CD4-positive, alpha-beta T cell treated with Interleukin-12 subunit alpha and Interleukin-12 subunit beta, for 1 hour (primary cell): ENCODE measurements at places on chromosomes 12 and 14.

GRCh38 chr14:75373133-75373532 is 54.7 kb upstream of the JDP2 start:
- DNase-seq = no peak

- no peak for DNase-seq
These were observed 14.4 kb upstream of the FIGNL2 start for GRCh38 chr12:51862947-51863346.

DNA sequence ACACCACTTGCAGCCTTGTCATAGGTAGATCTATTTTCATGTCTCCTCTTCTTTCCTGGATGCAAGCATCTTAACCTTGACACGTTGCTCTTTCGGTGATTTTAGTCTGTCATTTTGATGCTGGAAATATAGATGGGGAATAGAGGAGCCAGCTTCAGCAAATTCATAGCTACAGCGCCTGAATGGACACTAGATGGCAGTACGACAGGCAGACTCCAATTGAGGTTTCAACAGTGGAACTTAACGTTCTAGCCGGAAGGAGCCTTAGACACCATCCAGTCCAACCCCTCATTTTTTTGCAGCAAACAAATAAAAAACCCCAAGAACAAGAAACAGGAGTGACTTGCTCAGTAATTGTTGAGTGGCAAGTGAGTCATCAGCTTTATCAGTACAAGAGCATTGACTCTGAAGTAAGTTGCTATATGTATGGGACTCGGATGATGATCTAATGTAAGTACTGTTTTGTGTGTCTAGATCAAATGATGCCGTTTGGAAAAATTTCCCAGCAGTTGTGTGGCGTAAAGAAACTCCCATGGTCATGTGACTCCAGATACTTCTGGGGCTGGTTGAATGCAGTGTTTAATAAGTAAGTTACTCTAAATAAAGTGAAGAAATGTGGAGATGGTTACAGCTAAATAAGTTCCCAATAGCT is 9.0 kb downstream of the DMAC2L start:
- DNase-seq = peak; percentile 85

- peak; percentile 36 for DNase-seq
These were observed 159.4 kb upstream of the TMTC2 start for GRCh38 chr12:82527165-82527780.

GRCh38 chr12:91215940-91216454 is 33.4 kb upstream of the DCN start:
- no peak for DNase-seq

DNA sequence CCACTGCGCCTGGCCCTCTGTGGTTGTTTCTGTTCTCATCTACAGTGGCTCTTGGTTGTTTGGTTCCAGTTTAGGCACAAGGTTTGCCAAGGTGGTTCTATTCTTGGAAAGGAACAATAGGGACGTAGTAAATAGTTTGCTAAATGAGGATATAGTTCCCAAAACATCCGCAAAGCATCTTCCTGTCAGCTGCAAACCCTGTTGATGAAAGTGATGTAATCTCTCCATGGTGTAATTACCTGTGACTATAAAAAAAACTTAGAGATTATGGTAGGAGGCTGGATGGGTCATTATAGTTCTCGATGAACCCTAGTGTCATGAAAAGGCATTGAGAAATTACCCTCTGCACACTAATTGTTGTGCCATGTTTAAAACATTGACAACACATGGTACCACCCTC is 52.9 kb downstream of the SUSD6 start:
- DNase-seq = no peak

DNA sequence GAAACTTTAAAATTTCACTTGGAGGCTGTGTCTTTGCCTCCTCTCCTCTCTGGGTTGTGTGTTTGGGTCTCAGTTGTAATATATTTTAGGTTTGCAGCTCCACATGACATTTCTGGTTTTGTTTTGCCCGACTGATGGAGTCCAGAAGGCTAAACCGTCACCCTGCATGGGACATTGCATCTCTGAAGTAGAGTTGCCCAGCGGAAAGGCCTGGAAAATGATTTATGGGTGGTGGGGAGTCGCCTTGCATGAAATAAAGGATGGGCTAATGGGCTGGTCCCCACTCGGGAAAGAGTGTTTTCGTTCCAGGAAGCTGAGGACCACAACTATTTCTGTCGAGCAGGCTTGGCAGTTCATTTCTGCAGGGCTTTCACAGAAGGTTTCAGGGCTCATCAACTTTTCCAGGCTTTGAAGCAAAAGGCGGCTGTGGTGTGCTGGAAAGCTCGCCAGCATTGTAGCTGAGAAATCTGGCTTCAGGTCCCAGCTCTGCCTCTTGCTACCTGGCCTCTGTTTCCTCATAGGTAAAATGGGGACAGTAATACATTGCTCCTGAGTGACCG is 74.8 kb upstream of the GSC start:
- DNase-seq = no peak

DNA sequence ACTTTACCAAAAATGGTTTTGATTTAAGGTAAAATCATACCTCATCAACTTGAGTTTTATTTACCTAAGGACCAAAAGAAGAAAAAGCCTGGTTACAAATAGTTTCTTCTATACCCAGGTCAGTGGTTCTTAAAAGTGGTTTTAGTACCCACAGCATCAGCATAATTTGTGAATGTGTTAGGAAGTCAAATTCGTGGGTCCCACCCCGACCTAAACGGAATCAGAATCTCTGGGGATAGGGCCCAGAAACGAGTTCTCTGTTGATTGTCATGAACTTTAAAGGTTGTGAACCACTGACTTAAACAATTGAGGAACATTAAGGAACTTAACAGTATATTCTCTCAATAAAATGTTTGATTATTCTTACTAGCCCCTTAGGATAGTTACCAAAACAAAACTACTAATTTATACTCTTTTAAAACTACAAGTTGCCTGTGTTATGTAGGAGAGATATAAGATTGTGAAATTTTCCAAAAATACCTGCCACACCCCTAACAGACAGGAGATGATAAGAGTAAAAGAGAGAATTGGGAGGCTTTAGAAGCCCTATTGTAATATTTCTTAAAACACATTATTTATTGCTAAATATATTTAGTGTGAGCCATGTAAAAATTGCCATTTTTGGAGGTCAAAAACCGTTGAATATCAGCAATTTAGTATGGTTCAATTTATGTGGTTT is 669 bp upstream of the SLC25A21 start:
- no peak for DNase-seq

DNA sequence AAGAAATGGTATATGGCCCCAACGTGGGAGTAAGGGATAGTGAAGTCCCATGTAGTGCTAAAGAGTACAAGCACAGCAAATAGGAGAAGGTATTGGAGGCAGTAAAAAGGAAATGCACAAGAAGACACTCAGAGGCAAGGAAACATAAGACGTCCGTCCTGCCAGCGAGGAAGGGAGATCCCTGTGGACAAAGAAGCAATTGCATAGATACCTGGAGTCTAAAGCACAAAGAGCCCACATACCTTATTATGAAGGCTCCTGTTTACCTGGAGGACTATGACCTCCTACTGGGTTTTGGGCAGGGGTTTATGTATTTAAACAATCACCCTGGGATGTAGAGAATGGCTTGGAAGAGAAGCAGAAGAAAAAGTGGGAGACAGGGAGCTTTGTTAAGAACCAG is 341.2 kb upstream of the DCN start:
- no peak for DNase-seq

GRCh38 chr12:53145383-53146260 is 34.9 kb upstream of the ZNF740 start:
- no peak for DNase-seq

DNA sequence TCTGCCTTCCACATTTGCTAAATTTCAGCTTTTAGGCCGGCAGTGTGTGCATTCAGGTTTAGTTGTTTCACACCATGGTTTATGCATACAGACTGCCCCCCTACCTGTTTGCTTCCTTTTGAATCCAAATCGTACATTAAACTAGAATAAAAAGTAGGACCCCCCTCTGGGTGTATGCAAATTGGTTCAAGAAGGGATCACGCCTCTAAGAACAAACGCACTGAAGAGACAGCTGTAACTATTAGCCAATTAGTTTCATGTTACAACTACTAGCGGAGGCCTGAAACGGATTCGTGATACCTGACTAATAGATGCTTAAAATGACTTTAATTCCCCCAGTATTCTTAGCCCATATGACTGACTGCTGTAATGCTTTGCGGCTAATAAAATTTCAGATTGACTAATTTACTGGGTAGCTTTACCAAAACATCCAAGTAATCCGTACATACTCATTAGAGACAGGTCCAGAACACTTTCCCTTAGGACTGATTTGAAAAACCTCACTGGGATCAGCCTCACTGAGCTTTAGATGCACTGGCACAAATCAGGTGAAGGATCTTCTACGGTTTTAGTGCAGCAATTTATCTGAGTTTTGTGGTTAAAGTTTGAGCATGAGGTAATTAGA is 411.8 kb downstream of the NPAS3 start:
- DNase-seq = no peak

GRCh38 chr14:100706860-100707259 is 19.8 kb upstream of the DLK1 start:
- DNase-seq = no peak

GRCh38 chr14:105622329-105622955 is 96.1 kb downstream of the TMEM121 start:
- DNase-seq = no peak

- DNase-seq = no peak
These were observed 26.4 kb downstream of the DDHD1 start for GRCh38 chr14:53126731-53127130.

DNA sequence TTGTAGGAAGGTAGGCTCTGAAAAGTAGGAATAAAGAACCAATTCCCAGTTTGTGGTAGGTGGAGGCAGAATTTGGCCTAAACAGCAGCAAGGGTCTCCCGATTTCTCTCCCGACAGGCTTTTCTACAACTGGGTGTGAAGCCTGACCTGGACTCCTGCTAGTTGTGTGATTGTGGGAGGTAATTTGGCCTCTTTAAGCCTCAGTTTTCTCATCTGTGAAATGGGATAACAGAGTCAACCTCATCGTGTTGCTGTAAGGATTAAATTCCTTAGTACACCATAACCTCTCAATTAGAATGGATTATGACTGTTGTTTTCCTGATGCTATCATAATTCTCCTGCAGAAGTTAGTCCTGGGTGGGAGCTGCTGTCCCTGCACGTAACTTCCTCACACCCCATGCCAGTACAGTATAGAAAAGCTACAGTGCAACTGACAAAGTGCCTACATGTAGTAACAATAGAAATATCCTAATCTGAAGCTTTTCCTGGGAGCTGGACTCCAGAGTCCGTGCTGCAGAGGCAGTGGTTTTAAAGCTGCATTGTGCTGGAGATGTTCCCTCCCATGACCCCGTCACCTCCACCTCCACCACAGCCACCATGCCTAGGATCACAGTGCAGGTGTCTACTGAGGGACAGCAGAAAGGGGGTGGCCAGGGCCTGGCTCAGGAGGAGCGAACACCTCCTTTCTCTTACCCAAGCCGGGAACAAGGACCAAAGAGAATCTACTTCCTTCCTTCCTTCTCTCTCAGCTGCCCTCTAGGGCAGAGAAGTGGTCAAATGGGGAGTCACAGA is 76.5 kb downstream of the FBXL14 start:
- no peak for DNase-seq

- no peak for DNase-seq
These were observed 12.9 kb upstream of the FAM181A start for GRCh38 chr14:93914278-93914677.

- no peak for DNase-seq
These were observed 415.4 kb upstream of the PRICKLE1 start for GRCh38 chr12:43004908-43005307.

- peak; percentile 39 for DNase-seq
These were observed 47.3 kb downstream of the ELK3 start for GRCh38 chr12:96241431-96241830.

- no peak for DNase-seq
These were observed 12.6 kb downstream of the CFL2 start for GRCh38 chr14:34701808-34702207.

DNA sequence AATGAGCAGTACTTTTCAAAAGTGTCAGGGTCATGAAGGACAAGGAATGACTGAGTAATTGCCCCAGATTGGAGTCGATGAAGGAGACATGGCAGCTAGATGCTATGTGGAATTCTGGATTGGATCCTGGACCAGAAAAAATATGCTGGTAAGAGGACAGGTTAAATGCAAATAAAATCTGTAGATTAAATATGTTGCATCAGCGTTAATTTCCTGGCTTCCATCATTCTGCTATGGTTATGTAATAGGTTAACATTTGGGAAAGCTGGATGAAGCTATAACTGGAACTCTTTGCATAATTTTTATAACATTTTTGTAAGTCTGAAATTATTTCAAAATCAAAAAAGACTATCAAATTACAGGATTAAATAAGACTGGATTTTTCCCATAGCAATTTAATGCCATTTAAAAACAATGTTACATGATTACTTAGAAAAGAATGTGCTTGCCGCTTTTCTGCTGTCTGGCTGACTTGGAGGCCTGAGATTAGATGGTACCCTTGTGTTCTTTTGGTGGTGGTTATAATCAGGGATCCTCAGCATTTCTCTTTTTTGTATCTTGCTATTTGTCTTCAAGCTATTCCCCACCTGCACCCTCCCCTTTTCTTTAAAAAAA is 65.1 kb downstream of the FBXW8 start:
- DNase-seq = no peak

- no peak for DNase-seq
These were observed 14.0 kb upstream of the NID2 start for GRCh38 chr14:52082903-52083302.

- DNase-seq = no peak
These were observed 32.3 kb downstream of the TSPAN8 start for GRCh38 chr12:71125515-71125914.

DNA sequence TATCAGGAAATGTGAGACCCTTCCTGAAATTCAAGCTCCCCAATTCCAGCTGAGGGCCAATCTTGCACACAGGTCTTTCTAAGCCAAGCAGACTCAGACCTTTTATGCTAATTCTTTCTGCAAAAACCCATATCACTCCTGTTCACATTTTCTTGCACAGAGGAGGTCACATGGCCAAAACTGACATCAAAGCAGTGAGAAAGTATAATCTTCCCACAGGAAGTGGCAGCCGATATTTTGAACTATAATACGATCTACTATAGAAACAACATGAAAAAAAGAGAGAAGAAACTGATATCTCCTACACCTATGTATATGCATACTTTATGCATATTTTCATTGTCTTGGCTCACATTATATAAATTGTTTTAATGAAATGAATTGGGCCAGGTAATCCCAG is 132.9 kb upstream of the SSTR1 start:
- peak; percentile 73 for DNase-seq

- DNase-seq = peak; percentile 19
These were observed 31.5 kb downstream of the TMEM63C start for GRCh38 chr14:77212943-77213678.

- peak; percentile 5 for DNase-seq
These were observed 11.8 kb downstream of the PDE1B start for GRCh38 chr12:54561164-54561563.

- DNase-seq = no peak
These were observed 385.9 kb downstream of the BMP4 start for GRCh38 chr14:53570411-53571387.

DNA sequence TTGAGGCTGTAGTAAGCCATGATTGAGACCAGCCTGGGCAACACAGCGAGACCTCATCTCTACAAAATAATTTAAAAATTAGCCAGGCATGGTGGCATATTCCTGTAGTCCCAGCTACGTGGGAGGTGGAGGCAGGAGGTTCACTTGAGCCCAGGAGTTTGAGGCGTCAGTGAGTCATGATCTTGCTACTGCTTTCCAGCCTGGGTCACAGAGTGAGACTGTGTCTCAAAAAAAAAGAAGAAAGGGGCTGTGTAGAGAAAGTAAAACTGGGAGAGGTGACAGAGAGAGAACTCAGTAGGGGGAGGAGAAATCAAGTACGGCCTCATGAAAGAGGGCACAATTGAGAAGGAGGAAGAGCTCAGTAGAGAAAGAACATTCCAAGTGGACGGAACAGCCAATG is 12.4 kb downstream of the TECPR2 start:
- no peak for DNase-seq
